Astrocyte of the hippocampus (primary cell): ENCODE measurements at places on chromosomes 3 and 15.

GRCh38 chr3:130636480-130637234 lies 110.0 kb downstream of the PIK3R4 start:
- DNase-seq: no peak

GRCh38 chr3:114155370-114155821 lies 23.5 kb downstream of the DRD3 start:
- DNase-seq: peak; percentile 26

GRCh38 chr3:105490045-105490444 lies 123.3 kb downstream of the ALCAM start:
- no peak for DNase-seq

DNA sequence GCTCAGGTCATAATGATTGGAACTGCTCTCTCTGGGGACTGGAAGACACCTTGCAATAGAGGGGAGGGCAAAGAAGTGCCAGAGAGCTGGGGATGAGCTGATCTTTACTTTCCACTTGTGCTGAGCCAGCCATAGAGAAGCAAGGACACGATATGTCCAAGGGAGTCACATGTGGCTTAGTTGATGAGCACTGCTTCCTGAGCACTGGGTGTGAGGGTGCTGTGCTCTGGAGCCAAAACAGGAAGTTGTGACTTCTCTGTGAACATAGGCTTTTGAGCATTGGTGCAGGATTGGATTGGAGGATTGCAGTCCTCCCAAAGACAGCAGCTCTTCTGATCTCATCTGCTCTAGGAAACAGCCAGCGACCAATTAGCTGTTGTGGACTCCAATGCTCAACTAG lies 6.7 kb downstream of the PARP14 start:
- DNase-seq: no peak

DNA sequence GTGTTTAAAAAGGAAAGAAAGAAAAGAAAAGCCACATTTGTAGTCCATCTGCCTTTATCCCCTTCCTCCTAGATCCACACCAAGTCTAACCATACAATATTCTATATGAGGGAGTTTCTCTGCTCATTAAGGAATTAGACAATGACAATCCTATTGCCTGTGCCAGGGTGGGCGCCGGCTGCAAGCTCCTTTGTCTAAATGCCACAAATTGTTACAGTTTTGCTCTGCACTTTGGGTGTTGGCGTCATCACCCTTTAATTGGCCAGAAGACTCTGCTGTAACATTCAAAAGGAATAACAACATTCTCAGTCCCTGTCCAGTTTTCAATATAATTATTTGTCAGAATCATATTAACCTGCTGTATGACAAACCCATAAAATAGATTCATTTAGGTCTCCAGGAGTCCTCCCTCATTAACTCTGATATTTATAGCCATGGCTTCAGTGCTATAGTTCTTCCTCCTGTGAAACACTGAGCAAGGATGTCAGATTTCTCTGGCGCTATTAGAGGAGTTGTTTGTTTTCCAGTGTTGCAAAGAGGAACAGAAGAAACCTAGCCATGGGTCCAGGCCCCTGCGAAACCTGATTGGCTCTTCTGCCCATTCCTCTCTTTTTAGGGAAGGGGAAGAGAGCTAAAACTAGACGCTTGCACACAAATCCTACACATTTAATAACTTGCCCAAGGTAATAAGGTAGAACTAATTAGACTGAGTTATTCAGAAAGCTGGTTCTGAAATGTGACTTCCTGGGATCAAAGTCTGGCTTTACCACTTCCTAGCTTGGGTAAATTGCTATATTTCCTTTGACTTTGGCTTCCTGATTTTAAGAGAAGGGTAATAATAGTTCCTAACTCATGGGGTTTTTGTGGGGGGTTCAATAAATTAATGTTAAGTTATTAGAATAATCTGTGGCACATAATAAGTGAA lies 112.4 kb downstream of the CD47 start:
- no peak for DNase-seq

GRCh38 chr3:177622982-177623617 lies 425.8 kb upstream of the TBL1XR1 start:
- no peak for DNase-seq

- DNase-seq: no peak
Measured at GRCh38 chr15:61032600-61033286, 196.4 kb downstream of the RORA start.

GRCh38 chr15:64681424-64682024 lies 93.9 kb downstream of the RBPMS2 start:
- peak; percentile 79 for DNase-seq

DNA sequence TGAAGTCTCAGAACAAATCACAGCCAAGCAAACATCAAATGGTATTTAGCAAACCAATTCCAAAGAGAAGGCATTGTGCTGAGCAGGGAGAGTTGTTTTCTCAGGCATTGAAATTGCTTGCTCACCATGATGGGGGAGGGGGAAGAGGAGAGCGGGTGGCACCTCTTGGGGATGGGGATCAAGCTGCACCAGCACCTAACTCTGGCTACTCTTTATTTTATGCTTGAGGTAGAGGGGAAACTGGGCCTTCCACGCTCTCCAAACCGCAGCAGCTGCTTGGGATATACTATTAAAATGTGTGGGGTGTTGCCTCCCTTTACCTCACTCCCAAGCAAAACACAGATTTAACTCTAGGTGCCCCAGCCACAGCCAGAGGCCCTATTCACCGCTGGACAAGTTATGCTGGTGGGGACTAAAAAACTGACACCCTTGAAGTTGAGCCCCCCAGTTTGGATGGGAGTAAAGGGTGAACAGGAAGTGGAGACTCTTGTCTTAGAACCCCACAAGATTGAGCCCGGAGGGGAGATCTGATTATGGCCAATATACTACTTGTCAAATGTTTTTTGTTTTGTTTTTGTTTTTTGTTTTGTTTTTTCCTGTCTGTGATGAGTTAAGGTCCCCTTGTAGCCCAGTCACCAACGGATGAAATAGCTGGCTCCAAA lies 5.0 kb upstream of the FOXB1 start:
- DNase-seq: no peak

DNA sequence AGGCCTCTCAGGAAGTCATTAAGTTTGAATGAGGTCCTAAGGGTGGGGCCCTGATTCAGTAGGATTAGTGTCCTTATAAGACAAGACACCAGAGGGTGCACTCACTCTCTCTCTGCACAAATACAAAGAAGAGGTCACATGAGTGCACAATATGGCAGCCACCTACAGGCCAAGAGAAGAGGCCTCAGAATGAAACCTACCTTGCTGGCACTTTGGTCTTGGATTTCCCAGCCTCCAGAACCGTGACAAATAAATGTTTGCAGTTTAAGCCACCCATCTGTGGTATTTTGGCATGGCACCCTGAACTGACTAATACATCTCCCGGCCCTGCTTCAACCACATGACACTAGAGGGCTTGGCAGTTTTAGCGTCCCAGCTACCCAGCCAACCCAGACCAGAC lies 73.9 kb upstream of the CHRNB4 start:
- no peak for DNase-seq

DNA sequence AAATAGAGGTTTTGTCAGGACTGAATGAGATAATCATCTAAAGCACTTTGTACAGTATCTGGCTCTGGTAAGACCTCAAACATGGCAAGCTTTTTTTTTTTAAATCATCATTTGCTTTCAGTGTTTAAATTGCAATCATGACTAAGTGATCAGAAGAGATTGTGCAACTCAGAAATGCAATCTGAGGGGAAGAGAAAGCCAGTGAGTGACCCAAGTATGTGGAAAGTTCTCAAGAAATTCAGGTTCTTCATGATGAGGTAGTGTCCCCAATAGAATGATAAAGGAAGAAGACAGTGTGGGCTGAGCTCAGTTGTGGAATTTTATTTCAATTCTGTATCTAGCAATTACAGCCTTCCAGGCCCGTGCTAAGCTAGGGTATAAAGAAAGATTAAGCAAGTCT lies 132.2 kb upstream of the TBC1D5 start:
- no peak for DNase-seq

DNA sequence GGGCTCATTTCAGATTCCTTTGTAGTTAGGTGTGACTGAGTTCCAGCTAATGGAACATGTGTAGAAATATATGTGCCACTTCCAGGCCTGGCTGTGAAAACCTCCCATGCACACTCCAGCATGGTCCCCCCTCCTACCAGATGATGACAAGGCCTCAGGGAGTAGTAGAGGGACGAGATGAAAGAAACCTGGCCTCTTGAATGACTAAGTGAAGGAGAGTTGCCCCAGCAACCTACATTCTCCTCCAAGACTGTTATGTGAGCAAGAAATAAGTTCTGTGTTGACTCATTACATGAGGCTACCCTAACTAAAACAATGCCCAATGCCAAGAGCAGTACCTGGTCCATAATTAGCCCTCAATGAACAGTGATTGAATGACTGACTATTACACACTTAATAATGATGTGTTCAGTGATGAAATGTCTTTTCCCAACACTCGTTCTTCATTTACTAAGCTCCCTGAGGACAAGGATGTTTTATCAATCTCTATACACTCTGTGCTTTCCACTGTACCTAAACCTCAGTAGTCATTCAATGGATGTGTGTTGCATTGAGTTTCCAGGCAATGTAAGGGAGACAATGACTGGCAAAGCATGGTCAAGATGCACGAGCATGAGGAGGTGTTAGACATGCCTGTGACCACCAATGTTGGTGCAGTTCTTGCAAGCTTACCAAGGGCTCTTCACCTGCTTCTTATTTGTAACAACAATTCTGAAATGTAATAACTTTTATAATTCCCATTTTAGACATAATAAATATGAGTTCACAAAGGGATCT lies 62.0 kb upstream of the BCL6 start:
- DNase-seq: peak; percentile 45

DNA sequence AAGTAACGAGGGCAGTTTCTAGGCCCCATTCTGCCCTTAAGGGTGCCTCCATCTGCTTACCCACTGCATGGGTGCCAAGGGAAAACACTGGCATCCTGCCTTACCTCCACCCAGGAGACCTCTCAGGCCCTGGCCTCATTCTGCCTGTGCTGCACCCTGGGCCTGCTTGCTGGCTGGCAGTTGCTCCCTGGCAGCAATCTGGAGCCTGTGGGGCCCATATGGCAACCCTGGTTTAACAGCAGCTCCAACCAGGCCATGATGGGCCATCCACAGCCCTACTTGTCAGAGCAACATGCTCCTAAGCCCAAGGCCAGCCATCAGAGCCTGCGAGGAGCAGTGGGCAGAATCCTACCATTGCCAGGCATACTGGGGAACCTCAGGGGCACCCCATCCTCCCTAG lies 3.7 kb downstream of the C3orf18 start:
- DNase-seq: no peak

DNA sequence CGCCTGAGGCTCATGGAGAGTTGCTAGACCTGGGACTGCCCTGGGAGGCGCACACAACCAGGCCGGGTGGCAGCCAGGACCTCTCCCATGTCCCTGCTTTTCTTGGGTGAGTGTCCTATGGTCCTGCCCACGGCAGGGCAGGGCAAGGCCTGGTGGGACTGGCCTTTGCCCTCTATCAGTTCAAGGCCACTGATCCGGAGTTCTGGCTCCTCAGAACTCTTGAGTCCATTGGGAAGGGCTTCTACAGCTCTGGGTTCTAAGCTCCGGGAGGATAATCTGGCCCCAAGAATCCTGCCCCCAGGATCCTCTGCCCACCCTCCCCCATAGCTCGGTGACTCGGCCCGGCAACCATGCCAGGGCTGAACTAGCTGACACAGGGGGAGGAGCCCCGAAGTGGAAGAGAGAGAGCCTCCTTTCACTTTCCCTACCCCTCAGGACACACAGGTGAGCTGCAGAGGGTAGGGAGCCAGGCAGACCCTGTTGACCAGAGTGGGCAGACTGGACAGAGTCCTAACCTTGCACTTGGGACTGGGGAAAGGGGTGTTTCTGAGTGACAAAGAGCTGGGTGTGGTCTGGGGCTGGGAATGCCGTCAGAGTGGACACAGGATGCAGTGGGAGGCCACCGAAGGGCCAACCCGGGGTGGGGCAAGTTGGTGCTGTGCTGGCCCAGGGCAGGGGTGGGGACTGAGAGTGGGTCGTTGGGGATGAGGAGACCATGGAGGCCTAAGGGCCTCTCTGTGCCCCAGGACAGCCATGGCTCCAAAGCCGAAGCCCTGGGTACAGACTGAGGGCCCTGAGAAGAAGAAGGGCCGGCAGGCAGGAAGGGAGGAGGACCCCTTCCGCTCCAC lies 664 bp downstream of the PARP3 start:
- peak; percentile 69 for DNase-seq

GRCh38 chr3:39135170-39135805 lies 18.1 kb downstream of the CSRNP1 start:
- no peak for DNase-seq

- DNase-seq: no peak
Measured at GRCh38 chr15:98438907-98439306, 209.4 kb upstream of the IGF1R start.

- DNase-seq: no peak
Measured at GRCh38 chr15:28110481-28110881, 11.4 kb upstream of the OCA2 start.

DNA sequence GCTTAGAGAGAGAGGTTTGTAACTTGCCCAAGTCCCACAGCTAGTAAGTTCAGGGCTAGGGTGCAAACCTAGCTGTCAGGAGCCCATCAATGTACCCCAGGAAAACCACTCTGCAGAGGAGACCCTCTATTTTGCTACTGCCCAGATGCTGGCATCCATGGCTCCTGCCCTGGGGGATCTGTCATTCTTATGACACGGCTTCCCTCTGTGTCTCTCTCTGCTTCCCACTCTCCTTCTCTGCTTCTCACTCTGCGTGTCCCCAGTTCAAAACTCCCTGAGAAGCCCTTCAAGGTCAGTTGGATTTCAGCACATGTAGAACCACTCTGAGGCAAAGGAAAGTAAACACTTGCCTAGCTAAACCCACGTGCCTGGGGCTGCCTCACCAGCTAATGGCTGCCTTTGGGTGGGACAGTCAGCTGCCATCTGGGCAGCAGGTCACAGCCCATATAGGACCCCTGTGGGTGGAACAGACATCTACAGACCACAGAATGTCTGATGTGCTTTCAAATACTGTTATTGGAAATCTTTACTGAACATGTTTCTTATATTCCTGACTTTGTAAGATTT lies 29.4 kb upstream of the SLCO2A1 start:
- DNase-seq: no peak

GRCh38 chr3:177057768-177058167 lies 139.5 kb downstream of the TBL1XR1 start:
- no peak for DNase-seq

DNA sequence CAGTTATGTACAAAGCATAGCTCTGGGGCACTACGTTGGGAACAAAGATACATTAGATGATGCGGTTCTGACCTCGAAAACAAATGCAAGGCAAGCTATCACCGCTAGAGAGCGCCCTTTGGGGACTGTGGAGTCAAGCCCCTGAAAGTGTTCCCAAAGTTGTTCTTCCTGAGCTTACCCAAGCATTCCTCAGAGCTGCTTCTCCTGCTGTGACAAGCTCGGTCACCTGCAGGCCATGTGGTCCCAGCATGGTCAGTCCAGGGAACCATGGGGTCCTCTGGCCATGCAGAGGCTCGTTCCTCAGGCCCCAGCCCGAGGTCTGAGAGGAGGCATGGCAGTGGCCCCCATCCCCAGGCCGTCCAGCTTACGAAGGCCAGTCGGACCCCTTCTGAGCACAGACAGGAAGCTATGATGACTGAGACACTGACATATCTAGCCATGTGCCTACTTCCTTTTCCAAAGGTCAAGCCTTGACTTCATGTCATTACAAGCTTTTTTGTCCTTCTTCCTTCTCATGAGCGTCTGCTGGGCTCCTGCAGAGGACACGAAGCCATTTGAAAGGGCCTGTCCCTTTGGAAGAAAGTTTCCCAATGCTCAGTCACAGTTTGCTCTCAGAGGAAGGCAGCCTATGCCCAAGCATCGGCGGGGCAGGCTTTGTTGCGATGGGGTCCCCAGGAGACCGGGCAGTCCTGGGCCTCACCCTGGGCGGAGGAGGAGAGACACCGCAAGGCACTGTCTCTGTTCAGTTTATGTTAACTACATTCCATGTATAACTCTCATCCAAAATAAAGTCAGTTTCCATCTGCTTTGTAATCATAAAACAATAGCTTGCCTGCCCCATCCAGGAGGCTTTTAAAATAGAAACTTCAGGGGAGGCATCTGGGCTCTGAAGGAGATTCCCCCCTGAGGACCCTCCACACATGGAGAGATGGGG lies 79.3 kb downstream of the ATP10A start:
- DNase-seq: peak; percentile 34
